ENCODE measurements at places on chromosomes 5 and 9.

DNA sequence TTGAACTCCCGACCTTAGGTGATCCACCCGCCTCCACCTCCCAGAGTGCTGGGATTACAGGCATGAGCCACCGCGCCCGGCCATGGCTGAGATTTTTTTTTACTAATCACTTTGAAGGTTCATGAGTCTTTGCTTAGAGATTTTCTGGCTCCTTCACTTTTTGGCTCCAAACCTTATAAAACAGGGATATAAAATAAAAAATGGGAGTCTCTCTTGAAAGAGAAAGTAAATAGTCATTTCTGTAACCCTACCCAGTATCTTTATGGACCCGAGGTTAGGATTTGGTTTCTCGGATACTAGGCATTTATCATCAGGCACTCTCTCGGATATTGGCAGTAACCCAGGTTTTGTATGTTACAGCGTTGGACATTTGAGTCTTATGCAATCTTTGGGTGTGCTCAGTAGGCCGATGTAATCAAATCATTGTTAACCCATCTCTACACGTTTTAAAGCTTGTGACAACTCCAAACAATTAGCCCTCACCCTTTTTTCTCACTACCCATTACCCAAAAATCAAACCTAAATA lies 25.3 kb downstream of the STXBP1 start:
- no peak for DNase-seq

DNA sequence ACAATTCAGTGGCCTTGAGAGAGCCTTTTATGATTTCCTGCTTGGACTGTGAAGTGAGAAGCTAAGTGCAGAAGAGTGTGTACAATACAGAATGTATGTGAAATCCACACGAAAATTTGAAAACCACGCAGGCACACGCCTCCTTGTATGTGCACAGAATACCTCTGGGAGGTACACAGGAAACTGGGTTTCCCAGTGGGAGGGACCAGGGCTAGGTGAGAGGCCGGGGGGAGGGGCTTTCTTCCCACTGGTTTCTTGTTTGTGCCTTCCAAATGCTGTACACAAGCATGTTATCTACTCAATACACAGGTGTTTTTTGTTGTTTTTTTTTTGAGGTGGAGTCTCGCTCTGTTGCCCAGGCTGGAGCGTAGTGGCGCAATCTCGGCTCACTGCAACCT lies 16.1 kb downstream of the C9orf50 start:
- no peak for DNase-seq

DNA sequence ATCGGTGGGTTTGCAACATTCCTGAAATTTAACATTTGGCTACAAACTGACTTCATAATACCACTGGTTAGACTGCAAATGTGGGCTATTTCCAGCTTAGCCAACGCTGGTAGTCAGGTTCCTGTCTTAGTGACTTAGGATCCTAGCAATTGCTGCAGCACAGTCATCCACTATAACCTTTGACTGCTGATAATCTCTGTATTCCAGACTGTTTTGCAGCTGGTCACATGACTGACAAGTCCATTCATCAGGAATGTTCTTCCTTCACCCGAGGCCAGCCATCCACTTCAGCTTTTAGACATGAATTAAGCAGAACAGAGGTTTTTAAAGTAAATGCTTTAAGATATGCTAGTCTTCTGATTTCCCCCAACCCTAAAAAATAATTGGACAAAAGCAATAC lies 425.9 kb upstream of the MPDZ start:
- DNase-seq: no peak

DNA sequence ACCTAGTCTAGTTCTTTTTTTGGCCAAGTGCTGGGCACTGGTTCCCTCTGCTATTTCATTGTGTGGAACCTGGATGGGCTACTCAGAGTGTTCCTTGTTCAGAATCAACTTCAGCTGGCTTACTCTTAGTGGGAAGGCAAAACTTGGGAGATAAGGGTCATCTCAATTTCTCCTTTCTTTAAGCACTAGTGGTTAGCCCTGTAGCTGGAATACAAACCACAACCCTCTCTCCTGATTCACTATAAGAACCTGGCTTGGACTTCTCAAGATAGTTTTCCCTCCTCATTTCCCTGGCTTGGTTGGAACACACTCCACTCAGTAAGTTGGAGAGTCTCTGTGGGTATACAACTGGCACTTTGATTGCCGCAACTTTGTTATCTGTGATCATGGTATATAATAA lies 35.1 kb downstream of the GRIA1 start:
- DNase-seq: no peak

DNA sequence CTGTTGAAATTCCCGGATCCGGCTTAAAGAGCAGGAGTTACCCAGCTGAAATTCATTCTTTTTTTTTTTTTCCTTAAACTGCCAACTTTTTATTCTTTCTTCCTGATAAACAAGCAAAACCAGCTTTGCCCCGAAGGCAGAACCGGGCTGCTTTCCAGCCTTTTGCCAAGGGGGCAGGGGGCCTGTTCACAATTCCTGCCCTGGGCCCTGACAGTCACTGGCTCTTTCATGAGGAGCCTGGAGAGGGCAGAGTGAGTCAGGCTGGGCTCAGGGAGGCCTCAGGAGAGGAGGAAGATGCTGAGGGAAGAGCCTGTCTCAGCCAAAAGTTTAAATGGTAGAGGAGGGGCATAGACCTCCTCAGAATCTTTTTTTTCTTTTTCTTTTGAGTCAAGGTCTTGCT lies 4.8 kb downstream of the GLIPR2 start:
- no peak for DNase-seq

- DNase-seq: no peak
Observed at GRCh38 chr5:64939772-64940510, 171.2 kb downstream of the CWC27 start.

DNA sequence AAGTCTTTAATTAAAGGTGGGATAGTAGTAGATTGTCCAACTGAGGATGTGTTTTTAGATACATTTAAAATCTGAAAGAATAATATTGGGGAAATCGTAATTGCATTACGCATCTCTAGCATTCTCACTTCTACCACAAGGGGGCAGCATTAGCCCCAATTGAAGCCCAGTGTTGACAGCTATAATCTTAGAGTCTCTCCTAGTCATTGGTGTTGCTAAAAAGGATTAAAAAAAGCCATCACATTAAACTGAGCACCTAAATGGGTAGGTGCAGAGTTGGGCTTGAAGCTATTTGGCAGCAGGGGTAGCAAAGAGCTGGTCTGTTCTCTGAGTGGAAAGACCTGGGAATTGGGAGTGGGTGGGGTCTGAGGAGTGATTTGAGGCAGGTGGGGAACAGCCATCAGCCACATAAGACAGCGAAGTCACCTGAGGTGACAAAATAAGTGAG lies 177.2 kb downstream of the OSTF1 start:
- peak; percentile 52 for DNase-seq

GRCh38 chr9:127388856-127389238 lies 8.1 kb upstream of the SLC2A8 start:
- no peak for DNase-seq

DNA sequence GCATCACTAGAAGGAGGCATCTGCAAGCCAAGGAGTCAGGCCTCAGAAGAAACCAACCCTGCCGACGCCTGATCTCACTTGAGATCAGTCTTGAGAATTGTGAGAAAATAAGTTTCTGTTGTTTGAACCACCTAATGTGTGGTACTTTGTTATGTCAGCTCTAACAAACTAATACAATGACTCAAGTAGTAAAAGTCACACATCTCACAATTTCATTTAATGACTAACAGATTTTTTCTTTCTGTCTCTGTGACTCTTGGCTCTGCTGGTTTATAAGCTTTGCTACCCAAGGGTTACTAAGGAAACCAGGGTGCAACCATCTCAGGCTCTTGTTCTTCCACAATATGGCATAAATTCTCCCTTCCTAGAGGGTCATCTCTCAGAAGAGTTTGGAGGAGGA lies 315.8 kb upstream of the GRAMD2B start:
- no peak for DNase-seq

DNA sequence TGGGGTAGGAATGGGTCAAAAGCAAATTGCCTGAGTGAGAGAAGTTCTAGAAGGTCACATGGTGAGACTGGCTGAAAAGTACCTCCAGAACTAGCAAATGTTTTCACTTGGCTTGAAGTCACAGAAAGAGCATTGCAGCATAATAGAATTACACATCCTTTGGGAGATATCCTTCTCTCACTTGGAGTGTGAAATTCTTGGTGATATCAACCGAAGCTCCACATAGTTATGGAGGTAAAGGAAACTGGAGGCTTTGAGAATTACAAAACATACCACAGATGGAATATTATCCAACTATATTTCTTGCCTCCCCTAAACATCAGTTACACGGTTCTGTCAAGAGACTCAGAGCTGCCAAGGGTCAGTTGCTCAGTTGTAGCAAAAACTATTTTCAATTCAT lies 182.4 kb downstream of the SEMA5A start:
- no peak for DNase-seq

- no peak for DNase-seq
Observed at GRCh38 chr9:69054989-69055388, 19.4 kb downstream of the FXN start.

DNA sequence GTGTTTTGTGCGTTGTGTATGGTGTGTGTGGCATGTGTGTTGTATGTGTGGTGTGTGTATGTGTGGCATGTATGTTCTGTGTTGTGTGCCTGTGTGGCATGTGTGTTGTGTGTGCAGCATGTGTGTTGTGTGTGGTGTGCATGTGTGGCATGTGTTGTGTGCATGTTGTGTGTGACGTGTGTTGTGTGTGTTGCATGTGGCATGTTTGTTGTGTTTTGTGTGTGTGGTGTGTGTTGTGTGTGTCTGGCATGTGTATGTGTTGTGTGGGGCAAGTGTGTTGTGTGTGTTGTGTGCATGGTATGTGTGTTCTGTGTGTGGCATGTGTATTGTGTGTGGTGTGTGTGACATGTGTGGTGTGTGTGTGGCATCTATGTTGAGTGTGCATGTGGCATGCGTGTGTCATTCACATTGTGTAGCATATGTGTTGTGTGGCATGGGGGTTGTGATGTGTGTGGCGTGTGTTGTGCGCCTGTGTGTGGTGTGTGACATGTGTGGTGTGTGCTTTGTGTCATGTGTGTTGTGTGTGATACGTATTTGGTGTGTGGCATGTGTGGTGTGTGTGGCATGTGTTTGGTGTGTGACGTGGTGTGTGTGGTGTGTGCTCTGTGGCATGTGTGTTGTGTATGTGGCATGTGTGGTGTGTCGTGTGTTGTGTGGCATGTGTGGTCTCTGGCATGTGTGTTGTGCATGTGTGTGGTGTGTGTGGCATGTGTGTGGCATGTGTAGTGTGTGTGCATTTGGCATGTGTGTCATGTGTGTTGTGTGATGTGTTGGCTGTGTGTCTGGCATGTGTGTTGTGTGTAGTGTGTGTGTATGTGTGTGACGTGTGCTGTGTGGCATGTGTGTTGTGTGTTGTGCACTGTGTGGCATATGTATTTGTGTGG lies 46.6 kb upstream of the IRX4 start:
- DNase-seq: no peak

DNA sequence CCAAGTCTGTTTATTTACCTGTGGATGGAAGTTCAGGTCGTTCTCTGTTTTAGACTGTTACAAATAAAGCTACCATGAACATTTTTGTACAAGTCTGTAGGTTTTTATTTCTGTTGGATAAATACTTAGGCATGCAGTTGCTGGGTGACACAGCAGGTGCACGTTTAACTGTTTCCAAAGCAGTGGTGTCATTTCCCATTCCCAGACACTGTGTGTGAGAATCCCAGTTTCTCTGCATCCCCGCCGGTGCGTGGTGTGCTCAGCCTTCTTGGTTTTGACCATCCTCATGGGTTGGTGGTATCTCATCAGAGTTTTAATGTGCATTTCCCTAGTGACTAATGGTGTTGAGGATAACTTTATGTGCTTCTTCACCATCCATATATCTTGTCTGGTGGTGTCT lies 27.2 kb downstream of the AHRR start:
- no peak for DNase-seq

- DNase-seq: peak; percentile 64
Observed at GRCh38 chr5:177132136-177133095, 1.2 kb upstream of the NSD1 start.

- peak; percentile 40 for DNase-seq
Observed at GRCh38 chr5:157602505-157602904, 26.9 kb upstream of the ADAM19 start.

DNA sequence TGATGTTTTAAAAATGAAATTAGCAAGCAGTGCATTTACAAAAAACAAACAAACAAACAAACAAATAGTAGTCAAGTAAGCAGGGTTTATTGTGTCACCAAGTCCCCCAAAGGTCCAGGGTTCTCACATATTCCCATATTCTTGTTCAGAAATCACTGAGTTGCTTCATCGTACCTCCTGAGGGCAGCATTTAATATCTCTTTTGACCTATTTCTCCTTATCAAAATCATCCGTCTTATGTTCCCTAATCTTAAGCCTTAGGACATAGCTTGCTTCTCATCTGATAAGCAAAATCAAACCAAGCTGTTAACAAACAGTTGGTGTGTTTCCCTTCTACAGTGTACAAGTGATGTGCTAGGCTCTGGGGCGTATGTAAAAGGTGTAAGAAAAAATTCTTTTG lies 109.5 kb upstream of the MAN2A1 start:
- DNase-seq: no peak

DNA sequence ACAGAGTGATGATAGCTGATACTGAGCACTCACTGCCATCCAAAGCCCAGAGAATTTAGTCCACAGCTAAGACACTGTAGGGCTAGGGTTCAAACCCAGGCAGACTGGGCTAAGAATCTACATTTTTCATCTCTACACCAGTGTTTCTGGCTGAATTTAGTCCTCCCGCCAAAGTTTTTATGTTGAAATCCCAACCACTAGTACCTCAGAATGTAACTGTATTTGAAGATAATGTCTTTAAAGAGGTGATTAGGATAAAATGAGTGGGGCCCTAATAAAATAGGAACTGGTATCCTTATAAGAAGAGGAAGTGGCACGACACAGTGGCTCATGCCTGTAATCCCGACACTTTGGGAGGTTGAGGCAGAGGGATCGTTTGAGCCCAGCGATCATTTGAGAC lies 4.3 kb downstream of the GNA14 start:
- no peak for DNase-seq
